Osteocyte (in vitro differentiated cells): ENCODE measurements at places on chromosomes 16 and 17. TPM values are rescaled to one million over a fixed set of nuclear protein-coding genes. Genes with fewer than 3 reads are reported as not detected.

DNA sequence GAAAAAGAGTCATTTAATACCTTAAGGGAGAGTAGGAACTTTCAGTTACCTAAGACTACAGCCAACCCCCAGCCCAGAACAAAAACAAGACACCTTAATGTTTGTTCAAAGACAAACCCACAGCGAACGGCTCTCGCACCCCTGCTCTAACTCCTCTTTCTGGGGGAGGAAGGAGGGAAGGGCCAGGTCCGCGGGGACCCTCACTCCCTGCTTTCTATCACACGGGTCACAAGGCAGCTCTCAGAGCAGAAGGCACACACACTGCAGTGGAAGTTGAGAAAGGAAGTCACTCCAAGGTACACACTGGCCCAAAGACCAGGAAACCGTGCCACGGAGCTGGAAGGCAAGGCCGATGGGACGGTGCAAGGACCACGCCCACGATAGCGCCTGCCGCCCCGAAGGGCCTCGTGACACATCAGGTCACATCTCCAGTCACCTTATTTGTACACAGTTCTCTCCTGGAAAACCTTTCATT lies 10.0 kb downstream of the LITAFD start:
- H3K27me3 ChIP-seq, result no peaks in the 10 kb centered on the region
- peaks cover 7% of the 10 kb centered on the region for H3K4me1 ChIP-seq
- no peak for DNase-seq
- peak overlapping the region; percentile 52 for H3K27ac ChIP-seq
- H3K4me3 ChIP-seq, result no peak overlapping the region

- no peaks in the 10 kb centered on the region for H3K36me3 ChIP-seq
- peaks cover 30% of the 10 kb centered on the region for H3K27me3 ChIP-seq
- no peak overlapping the region for H3K4me3 ChIP-seq
- H3K27ac ChIP-seq, result no peak overlapping the region
- H3K4me1 ChIP-seq, result no peaks in the 10 kb centered on the region
These were observed 36.8 kb downstream of the CBFA2T3 start for GRCh38 chr16:88939972-88940861.

DNA sequence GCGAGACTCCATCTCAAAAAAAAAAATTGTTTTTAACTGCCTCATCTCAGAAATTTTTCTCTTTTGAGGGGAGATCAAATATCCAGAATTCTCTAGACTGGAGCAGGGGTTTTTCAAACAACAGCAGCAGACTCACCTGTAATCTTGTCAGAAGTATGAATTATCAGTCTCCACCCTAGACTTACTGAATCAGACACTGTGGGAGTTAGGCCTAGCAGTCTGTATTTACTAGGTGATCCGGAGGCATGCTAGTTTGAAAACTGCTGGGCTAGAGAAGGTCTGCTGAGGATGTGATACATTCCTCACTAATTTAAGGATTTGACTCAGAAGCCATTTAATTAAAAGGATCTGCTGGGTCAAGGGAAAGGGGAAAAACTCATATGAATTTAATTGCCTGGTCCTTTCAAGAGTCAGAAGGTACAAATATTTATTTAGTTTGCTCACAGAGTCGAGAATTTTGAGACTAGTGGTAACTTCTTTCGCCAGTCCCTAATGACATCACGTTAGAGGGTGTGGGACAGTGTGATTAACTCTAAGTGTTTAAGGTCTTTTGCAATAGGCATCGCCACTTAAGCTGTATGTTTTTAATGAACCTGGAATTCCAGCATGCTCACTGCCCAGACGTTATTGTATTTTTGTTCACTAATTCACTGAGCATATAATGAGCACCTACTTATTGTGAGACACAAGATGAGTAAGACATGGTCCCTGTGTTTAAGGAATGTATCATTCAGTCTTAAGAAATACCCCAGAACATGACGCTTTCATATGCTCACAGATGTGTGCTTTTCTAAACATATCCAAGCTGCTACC lies 14.2 kb downstream of the ATP6V0A1 start:
- no peaks in the 10 kb centered on the region for H3K27me3 ChIP-seq
- DNase-seq, result no peak
- no peak overlapping the region for H3K27ac ChIP-seq
- H3K4me3 ChIP-seq, result no peak overlapping the region
- peaks cover 57% of the 10 kb centered on the region for H3K36me3 ChIP-seq

GRCh38 chr16:47065766-47066688 lies 77.7 kb downstream of the NETO2 start:
- H3K4me1 ChIP-seq, result no peaks in the 10 kb centered on the region
- DNase-seq, result peak; percentile 64
- H3K27ac ChIP-seq, result no peak overlapping the region
- peaks cover 9% of the 10 kb centered on the region for H3K27me3 ChIP-seq

- DNase-seq, result peak; percentile 92
- H3K36me3 ChIP-seq, result peaks cover 24% of the 10 kb centered on the region
- no peaks in the 10 kb centered on the region for H3K27me3 ChIP-seq
- peaks cover 1% of the 10 kb centered on the region for H3K4me1 ChIP-seq
- H3K4me3 ChIP-seq, result no peak overlapping the region
These were observed 17.9 kb downstream of the GOSR2 start for GRCh38 chr17:46940692-46941404.

The CHST4 gene
- not detected in 2 replicates for total RNA-seq

The SPATA20 gene
- total RNA-seq, result 55.0 and 58.1 TPM in 2 replicates

The ABCA9 gene
- total RNA-seq, result 1.1 and 1.8 TPM in 2 replicates
